ENCODE measurements at places on chromosomes 4 and X.

GRCh38 chrX:12370497-12370986 lies 232.3 kb downstream of the FRMPD4 start:
- peak; percentile 42 for ATAC-seq

DNA sequence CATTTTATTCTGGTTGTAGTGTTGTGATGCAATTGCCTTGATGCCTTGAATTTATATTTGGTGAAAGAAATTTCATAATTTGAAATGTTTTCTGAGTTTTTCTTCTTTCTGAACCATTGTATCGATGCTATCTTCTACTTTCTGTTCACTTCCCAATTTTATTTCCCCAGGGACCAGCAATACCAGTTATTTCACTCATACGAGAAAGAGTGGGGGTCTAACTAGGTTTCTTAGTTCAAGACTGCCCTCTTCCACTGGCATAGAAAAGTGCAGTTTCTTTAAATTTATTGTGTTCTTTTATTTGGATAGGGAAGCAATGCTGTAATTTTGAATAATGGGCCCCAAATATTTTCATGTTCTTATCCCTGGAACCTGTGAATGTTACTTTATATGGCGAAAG lies 544.0 kb upstream of the ADGRL3 start:
- no peak for ATAC-seq

DNA sequence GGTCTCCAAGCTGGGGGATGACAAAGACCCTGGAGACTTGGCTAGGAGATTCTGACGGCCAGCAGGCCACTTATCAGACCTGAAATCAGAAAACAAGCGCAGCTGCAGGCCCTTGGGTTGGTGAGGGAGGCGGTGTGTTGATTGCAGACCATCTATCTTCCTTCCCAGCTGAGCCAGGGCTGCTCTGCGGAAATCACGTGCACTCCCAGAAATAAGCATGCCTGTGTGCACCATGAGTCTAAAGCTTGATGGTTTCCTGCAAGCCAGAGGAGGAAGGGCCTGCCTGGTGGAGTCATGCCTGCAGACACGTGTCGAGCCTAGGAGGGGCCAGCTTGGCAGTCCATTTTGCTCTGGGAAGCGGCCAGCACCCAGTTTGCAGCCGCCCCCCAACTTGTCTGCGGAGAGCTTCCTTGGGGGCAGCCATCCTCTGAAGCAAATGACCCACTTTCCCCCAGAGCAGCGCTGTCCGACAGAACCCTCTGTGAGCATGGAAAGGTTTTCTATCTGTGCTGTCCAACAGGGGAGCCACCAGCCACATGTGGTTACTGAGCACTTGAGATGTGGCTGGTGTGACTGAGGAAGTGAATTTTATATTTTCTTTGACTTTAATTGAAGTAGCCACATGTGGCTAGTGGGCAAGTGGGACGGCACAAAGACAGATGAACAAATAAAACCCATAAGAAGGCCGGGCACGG lies 175.7 kb upstream of the BCOR start:
- ATAC-seq, result peak; percentile 69

- ATAC-seq, result no peak
Observed at GRCh38 chrX:69036674-69037573, 128.3 kb downstream of the PJA1 start.

- no peak for ATAC-seq
Observed at GRCh38 chr4:186727977-186728519, 4.4 kb upstream of the FAT1 start.

GRCh38 chr4:41061482-41062185 lies 152.7 kb downstream of the APBB2 start:
- ATAC-seq, result no peak

GRCh38 chrX:101482296-101482695 lies 3.0 kb upstream of the ARMCX4 start:
- ATAC-seq, result no peak

- no peak for ATAC-seq
Observed at GRCh38 chr4:73452953-73453700, 17.1 kb downstream of the AFP start.

GRCh38 chr4:108772402-108772801 lies 9.5 kb upstream of the ETNPPL start:
- no peak for ATAC-seq

DNA sequence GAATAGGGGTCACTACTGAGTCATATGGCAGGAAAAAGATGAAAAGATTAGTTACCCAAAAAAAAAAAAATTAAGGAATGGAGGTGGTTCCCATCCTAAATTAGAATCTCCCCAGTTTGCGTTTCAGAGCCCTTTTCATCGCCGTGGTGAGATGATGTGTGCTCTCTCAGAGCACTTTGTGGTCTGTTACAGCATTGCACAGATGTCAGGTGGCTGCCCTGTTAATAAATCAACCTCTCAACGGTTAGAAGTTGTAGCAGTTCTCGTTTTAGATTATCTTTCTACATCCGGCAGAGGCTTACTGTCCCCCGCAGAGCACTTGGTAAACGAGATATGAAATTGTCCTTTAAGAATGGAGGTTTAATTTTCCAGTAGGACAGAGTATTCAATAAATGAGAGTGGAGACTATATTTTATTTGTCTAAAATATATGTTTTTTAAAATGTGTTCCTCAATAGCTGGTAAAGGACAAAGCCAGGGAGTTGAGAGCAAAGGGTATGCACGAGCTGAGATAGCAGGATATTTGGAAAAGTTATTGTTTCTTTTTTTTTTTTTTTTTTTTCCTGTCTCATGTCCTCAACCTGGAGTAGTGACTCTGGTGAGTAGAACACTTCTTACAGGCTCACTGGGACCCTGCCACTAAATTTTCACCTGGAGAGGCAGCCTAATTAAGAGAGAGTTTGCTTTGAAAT lies 26.9 kb downstream of the AFF1 start:
- ATAC-seq, result no peak

DNA sequence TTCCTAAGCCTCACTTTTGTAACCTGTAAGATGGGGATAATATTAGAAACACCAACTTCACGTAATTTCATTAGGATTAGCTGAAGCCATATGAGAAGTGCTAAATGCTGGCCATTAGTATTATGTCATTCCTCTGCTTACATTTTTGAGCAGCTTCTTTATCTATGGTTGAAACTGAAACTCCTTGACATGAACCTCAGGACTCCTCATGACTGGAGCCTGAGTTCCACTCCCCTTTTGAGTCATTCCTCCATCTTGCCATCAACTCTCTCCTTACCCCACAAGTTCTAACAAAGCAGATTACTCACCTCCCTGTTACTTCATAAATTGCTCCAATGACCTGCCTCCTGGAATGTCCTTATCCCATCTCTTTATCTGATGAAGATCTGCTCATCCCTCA lies 123.2 kb upstream of the KCNIP4 start:
- ATAC-seq, result no peak

DNA sequence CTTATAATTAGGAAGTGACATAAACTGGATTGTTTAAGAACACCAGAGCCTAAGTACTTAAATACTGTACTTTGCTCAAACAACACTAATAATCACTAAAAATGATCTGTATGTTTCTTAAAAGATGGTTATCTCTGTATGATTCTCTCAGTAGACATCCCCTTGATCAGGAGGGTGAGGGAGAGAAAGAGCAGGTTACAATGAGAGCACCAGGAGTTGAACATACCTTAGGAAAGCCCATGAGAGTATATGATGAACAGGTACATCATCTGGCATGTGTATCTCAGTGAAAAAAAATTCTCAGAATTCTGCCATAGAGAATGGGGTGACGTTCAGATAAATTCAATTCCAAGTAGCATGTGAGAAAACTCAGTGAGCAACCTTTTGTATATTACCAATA lies 59.9 kb upstream of the IL2 start:
- no peak for ATAC-seq

DNA sequence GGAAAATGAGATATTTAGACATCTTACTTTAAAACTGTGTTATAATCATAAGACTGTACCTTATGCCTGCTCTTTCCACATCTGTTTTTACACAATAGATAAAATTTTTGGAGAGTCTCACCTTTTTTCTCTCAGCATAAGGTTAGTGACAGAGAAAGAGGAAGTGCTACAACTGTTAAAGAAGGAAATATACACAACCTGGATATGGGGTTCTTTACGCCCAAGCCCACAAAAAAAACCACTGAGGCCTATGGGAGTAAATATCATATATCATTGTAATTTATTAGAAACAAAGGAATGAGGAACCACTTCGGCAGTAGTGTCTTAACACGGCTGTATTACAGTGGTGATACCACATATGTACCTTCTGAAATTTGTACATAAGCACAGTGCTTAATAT lies 265.9 kb upstream of the GK2 start:
- ATAC-seq, result no peak

DNA sequence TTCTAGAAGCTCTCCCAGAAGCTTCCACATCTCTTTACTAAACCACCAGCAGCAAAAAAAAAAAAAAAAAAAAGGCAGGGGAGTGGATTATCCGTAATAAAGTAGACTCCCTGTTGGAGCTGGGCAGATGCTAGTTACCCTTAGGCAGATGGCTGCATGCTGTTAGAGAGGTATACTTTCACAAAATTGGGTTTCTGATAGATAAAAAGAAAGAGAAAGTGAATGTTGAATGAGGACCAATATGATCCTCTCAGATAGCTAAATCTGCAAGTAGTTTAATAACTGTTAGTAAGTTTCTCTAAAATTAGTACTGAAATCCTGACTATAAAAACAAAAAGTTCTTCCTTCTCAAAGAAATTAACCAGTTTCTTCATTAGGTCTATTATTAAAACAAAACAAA lies 195.4 kb downstream of the ANAPC10 start:
- no peak for ATAC-seq
